ENCODE measurements at places on chromosomes 6 and 20. TPM values are rescaled to one million over a fixed set of nuclear protein-coding genes. Genes with fewer than 3 reads are reported as not detected.

DNA sequence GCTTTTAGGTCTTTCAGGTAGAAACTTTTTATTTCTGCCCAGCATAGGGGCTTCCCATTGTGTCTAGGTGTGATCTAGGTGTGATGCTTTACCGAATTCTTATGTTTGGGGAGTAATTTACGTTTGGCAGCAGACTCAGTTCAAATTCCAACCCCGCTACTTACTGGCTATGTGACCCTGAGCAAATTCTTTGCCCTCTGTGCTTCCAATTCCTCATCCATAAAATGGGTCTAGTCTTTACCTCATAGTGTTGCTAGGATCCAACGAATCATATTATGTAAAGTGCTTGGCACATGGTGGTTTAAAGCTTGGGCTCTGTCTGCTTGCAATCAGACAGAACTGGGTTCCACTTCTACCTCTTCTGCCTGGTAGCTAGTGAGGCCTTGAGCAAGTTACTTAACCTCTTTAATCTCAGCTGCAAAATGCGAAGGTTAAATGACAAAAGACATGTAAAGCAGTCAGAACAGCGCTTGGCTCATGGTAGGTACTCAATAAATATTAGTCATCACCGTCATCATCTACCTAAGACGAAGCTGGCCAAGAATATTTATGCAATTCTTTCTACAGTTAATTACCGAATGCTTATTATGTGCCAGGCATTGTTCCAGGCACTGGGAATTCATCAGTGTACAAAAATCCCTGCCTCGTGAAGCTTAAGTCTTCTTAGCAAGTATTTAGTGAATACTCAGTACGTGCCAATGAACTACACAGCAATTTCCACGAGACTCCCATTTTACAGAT lies 1.0 kb downstream of the NSFL1C start:
- peaks cover 36% of the 10 kb centered on the region for H3K36me3 ChIP-seq
- peaks cover 16% of the 10 kb centered on the region for H3K27me3 ChIP-seq
- H3K4me1 ChIP-seq, result peaks cover 39% of the 10 kb centered on the region
- H3K27ac ChIP-seq, result peak overlapping the region; percentile 79

DNA sequence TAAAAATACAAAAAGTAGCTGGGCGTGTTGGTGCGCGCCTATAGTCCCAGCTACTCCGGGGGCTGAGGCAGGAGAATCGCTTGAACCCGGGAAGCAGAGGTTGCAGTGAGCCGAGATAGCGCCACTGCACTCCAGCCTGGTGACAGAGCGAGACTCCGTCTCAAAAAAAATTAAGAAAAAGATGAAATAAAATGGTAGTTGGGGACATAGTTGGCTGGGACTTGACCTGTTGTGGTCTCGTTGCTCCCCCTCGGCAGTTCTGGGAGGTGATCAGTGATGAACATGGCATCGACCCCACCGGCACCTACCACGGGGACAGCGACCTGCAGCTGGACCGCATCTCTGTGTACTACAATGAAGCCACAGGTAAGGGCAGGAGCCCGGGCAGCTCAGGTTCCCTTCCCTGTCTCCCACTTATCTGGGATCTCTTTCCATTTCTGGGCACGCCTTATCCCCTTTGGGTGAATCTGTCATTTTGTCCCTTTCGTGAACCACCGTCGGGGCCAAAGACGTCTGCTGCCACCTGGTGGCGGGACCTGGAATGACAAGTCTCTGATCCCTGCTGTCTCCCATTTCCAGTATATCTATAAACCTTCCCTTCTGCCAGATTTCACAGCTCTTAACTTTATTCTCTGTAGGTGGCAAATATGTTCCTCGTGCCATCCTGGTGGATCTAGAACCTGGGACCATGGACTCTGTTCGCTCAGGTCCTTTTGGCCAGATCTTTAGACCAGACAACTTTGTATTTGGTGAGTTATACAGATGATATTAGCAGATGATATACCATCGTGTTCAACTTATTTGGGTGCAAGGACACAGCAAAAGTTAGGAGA lies 2.3 kb downstream of the TUBB start:
- no peaks in the 10 kb centered on the region for H3K27me3 ChIP-seq
- peak overlapping the region; percentile 93 for H3K4me3 ChIP-seq
- peaks cover 41% of the 10 kb centered on the region for H3K4me1 ChIP-seq
- H3K27ac ChIP-seq, result peak overlapping the region; percentile 97
- H3K36me3 ChIP-seq, result peaks cover 71% of the 10 kb centered on the region
- DNase-seq, result peak; percentile 78

DNA sequence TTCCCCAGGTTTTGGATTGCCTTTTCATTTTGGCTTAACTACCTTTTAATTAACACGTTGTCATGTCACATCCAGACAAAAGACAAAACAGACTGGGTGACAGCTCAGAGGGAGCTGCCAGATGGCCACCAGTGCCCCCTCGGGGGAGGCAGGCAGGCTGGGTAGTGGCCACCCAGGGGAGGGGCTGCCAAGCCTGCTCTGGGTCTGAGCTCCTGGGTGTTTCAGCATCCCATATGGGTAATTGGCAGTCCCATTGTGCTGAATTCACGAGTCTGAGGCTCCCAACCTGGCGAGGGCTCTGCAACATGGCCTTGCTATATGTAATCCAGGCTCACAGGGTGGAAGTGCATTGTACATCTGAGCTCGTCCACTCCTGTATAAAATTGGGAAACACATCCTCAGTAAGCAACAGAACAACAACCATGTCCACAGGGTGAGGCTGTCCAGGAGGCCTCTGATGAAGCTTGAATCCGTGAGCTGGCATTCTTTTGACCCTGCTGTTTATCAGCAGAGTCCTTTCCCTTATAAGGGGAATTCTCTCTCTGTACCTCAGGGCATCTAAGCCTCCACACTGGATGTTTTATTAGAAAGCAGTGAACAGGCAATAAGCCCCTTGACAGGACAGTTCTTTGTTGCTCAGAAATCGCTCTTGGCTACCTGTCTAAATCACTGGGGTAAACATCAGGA lies 111.7 kb upstream of the SLC22A23 start:
- no peak overlapping the region for H3K27ac ChIP-seq
- DNase-seq, result no peak
- no peak overlapping the region for H3K4me3 ChIP-seq
- no peaks in the 10 kb centered on the region for H3K4me1 ChIP-seq
- peaks cover 4% of the 10 kb centered on the region for H3K27me3 ChIP-seq

- H3K36me3 ChIP-seq, result no peaks in the 10 kb centered on the region
- H3K27ac ChIP-seq, result no peak overlapping the region
- H3K27me3 ChIP-seq, result no peaks in the 10 kb centered on the region
- no peak overlapping the region for H3K4me3 ChIP-seq
- no peak for DNase-seq
- no peaks in the 10 kb centered on the region for H3K4me1 ChIP-seq
These were observed 505.1 kb upstream of the NRSN1 start for GRCh38 chr6:23620911-23621401.

Gene SALL4
- total RNA-seq, result 2.3 TPM

Gene PRL
- total RNA-seq, result not detected

Gene MROH8
- 1.3 TPM for total RNA-seq

Gene AARS2
- 21.6 TPM for total RNA-seq

Gene HEY2
- not detected for total RNA-seq

Gene ENPP4
- total RNA-seq, result 5.4 TPM

DNA sequence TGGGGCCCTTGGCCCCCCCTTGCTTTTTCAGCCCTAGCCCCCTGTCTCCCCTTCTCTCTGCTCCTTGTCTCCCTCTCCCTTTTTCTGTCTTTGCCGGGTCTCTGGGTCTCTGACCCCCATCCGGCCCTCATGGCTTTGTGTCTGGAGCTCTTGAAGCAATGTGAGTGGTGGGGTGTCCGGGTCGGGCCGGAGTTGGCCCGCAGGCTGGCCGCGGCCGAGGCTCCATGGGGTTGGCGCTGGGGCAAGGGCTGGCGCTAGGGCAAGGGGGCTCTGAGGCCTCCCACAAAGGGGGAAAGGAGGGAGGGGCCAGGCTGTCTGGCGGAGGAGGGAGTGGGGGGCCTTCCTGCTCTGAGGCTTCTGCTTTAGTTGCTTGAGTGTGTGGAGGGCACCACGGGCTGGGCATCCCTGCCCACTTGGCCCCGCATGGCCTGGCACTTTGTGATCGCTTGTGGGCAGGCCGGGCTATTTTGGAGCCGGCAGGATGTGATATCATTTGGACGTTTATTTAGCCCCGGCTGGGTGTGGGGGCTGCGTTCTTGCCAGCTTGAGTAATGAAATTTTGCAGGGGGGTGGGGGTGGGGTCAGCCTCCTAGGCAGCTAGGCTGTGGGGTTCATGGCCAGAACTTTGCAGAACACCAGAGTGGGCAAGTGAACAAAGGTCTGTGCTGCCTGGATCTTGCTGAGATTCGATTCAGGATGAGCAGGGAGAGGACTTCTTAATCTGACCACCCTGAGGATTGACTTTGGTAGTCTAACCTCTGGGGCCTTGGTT lies 78.7 kb upstream of the MYL9 start:
- no peaks in the 10 kb centered on the region for H3K36me3 ChIP-seq
- H3K27me3 ChIP-seq, result no peaks in the 10 kb centered on the region
- peaks cover 56% of the 10 kb centered on the region for H3K4me1 ChIP-seq

Gene RBM12
- 147 TPM for total RNA-seq

DNA sequence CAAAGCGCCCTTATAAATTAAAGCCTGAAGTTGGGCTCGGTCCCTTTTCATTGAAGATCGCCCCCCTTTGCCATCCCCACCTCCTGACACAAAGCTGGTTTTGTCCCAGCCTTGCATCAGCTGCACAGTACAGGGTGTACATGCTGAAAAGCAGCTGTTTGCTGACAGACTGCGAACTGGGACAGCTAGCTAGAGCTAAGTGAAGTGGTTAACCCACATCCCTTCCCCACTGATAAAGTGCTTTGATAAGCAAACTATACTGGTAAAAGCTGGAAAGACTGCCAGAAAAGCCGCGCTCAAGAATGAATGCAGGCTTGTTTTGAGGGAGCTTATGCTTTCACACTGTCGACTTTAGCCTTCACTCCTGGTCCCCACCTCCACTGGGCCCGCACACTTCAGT lies 207.3 kb downstream of the GMDS start:
- no peak overlapping the region for H3K27ac ChIP-seq
- no peak overlapping the region for H3K4me3 ChIP-seq
- H3K27me3 ChIP-seq, result peaks cover 16% of the 10 kb centered on the region
- DNase-seq, result peak; percentile 47
- peaks cover 6% of the 10 kb centered on the region for H3K36me3 ChIP-seq
- H3K4me1 ChIP-seq, result peaks cover 33% of the 10 kb centered on the region

Gene DEFB124
- not detected for total RNA-seq

DNA sequence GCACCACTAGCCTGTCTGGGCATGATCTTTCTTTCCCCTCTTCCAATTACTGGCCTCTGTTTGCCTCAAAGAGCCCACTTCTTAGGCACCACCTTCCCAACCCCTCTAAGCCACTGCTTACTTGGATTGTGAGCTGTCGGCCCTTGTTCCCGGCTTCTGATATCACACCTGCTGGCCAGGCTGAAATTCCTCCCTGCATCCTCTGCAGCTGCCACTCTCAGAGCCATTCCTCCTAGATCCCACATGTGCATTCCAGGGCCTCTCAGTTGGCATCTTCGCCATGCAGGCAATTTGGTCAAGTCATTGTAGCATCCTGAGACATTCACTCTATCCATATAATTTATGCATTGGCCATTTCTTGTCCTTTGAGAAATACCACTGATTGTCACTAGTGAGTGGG lies 135.9 kb downstream of the OLIG3 start:
- H3K27ac ChIP-seq, result no peak overlapping the region
- H3K27me3 ChIP-seq, result peaks cover 17% of the 10 kb centered on the region
- no peaks in the 10 kb centered on the region for H3K36me3 ChIP-seq
- no peak overlapping the region for H3K4me3 ChIP-seq

Gene SAPCD1
- 16.4 TPM for total RNA-seq

DNA sequence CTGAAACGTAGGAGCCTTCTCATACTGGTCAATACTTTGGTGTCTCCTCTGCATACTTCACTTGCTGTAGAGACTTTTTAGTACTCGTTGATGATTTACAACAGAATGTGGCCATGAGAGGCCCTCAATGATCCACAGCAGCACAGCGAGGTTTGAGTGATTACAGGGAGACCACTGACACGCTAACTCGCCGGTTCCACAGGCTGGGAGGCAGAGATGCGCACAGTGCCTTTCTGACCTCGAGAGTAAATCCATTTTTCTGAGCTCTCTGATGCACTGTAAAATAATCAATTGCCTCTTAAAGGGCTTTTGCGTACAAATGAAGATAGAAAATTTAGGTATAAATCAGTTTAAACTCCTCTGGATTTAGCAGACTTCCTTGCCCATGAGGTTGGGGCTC lies 56.2 kb upstream of the TBC1D7 start:
- DNase-seq, result no peak
- H3K4me1 ChIP-seq, result peaks cover 18% of the 10 kb centered on the region

DNA sequence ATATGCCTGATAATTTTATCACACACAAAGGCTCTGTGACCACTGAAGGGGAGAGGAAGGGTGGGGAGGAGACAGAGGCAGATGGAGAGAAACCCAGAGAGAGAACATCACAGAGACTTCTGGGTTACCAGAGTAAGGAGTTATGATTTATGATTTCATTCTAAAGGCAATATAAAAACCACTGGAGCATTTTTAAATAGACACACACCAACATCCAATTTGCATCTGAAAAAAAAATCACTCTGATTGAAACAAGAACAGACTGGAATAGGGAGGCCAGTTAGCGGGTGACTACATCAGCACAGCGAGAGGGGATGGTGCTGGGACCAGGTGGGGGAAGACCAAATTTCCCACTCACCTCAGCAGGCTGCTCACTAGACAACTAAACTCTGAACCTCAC lies 104.8 kb downstream of the AGPAT4 start:
- H3K27me3 ChIP-seq, result no peaks in the 10 kb centered on the region
- H3K4me3 ChIP-seq, result no peak overlapping the region
- peaks cover 4% of the 10 kb centered on the region for H3K4me1 ChIP-seq
- no peak for DNase-seq
- no peak overlapping the region for H3K27ac ChIP-seq

Gene DZANK1
- total RNA-seq, result 1.3 TPM

DNA sequence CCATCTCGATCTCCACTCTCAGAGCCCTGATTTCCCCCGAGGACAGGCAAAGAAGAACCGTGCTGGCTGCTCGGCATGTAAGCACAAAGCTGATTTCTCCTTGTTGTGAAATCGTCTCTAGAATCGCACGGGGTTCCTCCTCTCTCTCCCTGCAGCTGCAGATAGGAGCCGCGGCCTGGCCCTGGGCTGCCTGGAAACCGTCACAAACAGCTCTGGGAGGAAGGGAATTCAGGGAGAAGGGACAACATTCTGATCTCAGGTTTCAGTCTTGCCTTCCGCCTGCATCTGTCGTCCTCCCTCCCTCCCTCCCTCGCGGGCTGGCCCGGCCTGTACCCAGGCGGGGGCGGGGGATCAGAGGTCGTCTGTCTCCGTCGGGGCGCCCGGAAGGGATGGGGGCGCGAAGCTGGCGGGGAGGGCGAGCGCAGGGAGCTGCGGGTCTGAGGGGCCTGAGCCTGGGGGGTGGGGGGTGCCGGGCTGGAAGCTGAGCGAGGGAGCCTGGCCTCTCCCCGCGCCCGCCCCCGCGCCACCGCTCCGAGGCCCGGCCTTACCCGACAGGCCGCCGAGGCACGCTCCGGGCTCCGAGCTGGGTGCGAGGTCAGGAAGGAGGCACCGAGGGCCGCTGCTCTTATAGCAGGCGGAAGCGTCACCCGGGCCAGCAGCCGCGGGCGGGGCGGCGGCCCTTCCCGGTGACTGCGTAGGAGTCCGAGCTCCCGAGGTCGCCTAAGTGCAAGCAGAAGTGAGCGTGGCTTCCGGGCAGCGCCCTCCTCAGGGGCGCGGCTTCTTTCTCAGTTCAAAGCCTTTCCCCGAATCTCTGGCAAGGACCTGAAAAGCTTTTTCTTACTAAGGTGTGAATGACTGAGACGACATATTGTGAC lies at the start of gene SERPINB1:
Gene SERPINB1, minus strand, starts transcription at position 600 of the 875 bp plus-strand sequence. CDS start 1,277 bp downstream, outside the sequence.
- H3K27me3 ChIP-seq, result no peaks in the 10 kb centered on the region
- peak within 1 kb of the TSS; percentile 89 for H3K4me3 ChIP-seq
- peaks cover 42% of the 10 kb centered on the region for H3K36me3 ChIP-seq
- DNase-seq, result peak; percentile 76
- H3K27ac ChIP-seq, result peak within 1 kb of the TSS; percentile 89
- H3K4me1 ChIP-seq, result peaks cover 50% of the 10 kb centered on the region

Data from activated T-helper 2 cell treated with anti-CD3 and anti-CD28 coated beads, Interferon-gamma antibody, Interleukin-2, Interleukin-4, amounts not matched to agents 10 μg/mL and 5 μg/mL and 100 μg/mL, durations not matched to agents 14 hours and 24 hours and 36 hours (primary cell).